ENCODE measurements at places on chromosomes 6 and 20. TPM values are rescaled to one million over a fixed set of nuclear protein-coding genes. Genes with fewer than 3 reads are reported as not detected.

Gene DEFB113
- total RNA-seq: not detected

Gene RAET1G
- 9.4 TPM for total RNA-seq

Gene HCRTR2
- total RNA-seq: not detected

Gene LTA
- total RNA-seq: not detected

Gene RNF144B
- total RNA-seq: 16.6 TPM

Gene HLA-DPA1
- 7.6 TPM for total RNA-seq

Gene SCRT2
- total RNA-seq: not detected

Gene PDYN
- total RNA-seq: not detected

Gene PLG
- total RNA-seq: not detected

Gene AVP
- total RNA-seq: not detected

Gene FAM110A
- 7.0 TPM for total RNA-seq

Gene TMEM242
- 7.6 TPM for total RNA-seq

Gene DNAAF9
- 13.5 TPM for total RNA-seq

All from articular chondrocyte of knee joint (primary cell).